Stimulated activated CD8-positive, alpha-beta memory T cell treated with anti-CD3 and anti-CD28 coated beads, Interleukin-4, amount 100 ng/mL, for 4 hours (primary cell): ENCODE measurements at places on chromosomes 7 and 10.

DNA sequence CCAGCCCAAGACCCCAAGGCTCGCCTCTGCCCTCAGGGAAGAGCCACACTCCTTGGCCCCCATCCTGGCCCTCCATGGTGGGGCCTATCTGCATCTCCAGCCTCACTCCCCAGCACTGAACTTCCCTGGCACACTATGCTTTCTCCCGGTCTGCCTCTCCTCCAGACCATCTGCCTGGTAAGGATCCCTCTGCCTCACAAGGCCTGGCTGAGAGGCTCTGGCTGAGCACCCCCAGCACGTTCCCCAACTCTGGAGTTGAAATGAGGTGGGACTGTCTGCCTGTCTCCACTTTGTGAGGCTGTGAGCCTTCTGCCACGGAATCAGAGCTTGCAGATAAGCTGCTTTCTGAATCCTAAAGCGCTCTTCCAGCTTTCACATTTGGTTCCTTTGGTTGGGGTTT, 220.7 kb downstream of the TNS3 start:
- no peak for DNase-seq

- no peak for DNase-seq
Observed at GRCh38 chr7:87565877-87566276, 34.8 kb downstream of the ABCB1 start.

DNA sequence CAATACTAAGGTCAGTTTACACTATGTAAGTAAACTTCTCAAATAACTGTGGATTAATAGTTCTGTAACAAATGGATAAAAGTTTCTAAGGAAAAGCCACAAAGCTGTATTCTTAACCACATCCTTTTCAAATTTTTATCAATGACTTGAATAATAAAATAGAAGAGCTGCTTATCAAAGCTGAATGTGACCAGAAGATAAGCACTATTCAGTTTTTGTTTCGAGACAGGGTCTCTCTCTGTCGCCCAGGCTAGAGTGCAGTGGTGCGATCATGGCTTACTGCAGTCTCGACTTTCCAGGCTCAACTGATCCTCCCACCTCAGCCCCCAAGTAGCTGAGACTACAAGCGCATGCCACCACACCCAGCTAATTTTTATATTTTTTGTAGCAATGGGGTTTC, 17.0 kb downstream of the UPF2 start:
- no peak for DNase-seq

DNA sequence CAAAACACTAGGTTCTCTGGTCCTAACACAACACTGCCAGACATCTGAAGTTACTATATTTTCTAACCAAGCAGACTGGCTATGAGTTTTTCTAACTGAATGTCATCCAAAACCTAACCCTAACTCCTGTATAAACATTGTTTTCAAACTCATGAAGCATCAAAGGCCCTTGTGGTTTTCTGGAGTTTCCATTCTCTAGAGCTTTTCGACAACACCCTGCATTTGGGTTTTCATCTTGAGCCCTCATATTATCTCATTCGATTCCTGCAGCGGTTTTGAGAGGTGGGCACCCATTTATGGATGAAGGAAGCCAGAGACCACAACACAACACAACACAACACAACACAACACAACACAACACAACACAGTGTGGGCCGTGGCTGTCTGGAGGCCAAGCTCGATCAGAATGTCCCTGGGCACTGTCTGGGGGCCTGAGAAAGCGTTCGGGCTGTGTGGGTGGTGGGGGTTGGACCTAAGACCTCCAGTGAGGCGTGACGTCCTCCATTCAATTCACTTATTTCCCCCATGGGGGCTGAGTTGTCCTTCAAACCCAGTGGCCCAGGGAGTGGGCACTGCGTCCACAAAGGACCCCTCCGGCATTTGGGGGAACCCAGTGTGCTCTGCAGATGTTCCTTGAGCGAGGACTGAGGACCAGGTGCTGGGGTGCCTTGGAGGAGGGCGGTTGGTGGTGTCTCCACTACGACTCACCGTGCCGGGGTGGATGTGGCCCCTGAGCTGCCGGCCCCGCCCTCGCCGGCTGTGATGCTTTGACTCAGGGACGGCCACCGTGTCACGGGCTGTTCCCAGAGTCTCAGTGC, 490.4 kb downstream of the DNAJB6 start:
- no peak for DNase-seq

- DNase-seq: no peak
Observed at GRCh38 chr7:6218329-6218728, 54.1 kb downstream of the CYTH3 start.

- no peak for DNase-seq
Observed at GRCh38 chr7:69577221-69577620, 21.1 kb upstream of the AUTS2 start.

- DNase-seq: peak; percentile 60
Observed at GRCh38 chr10:27252267-27253000, 11.8 kb upstream of the ACBD5 start.

- no peak for DNase-seq
Observed at GRCh38 chr7:149214020-149214720, 18.8 kb downstream of the ZNF282 start.

- DNase-seq: no peak
Observed at GRCh38 chr10:3797750-3798149, 12.7 kb upstream of the KLF6 start.

DNA sequence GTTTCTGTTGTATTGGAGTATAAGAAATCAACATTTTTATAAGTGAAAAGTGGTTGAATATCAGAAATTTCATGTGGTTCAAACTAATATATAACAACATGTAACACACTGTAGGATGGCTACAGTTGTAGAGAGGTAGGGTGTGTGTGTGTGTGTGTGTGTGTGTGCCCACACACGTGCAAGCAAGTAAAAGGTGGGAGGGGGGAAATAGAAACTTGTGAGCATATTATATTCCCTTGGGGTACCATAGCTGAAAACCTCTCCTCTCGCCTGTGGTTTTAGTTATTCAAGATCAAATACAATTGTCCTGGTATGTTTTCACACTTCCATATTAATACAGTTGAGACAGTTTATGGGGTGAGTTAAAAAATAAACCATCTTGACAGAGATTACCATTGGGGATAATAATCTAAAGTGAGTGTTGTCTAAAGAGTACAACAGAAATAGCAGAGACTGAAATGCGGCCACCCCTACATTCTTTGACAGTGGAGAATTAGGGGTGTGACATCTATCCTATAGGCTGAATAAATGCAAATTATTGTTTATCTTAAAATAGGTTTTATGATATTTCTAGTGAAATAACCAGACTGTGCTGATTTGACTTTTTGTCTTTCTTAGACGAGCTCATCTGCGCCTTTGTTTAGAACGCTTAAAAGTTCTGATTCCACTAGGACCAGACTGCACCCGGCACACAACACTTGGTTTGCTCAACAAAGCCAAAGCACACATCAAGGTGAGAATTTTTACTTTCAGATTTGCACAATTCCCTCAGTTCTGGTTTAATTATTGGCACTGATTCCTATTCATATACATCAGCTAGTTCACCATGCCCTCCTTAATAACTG, 25.9 kb downstream of the SMNDC1 start:
- DNase-seq: no peak

DNA sequence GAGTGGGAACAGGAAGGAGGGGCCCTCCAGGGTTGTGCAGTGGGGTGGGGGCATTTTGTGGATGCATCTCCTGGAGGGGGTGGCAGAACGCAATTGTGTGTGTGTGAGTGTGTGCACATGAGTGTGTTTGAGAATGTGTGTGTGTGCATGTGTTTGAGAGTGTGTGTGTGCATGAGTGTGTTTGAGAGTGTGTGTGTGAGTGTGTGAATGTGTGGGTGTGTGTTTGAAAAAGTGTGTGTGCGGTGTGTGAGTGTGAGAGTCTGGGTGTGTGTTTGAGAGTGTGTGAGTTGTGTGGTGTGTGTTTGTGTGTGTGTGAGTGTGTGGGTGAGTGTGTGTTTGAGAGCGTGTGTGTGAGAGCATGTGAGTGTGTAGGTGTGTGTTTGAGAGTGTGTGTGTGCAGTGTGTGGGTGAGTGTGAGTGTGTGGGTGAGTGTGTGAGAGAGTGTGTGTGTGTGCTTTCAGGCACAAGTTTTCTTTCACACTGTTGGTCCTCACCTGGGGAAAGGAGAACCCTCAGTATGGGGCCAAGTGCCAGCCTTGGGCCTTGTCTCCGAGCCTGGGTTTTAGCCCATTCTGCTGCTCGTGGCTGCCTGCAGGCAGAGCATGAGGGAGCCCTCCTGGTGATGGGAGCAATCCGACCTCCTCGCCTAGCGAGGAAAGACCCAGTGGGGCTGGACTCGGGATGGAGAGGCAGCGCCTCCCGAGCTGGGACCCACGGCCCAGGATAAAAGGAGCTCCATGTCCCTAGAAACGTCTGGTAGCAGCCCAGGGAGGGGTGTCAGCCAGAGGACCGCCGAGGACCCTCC, 35.6 kb downstream of the CDH23 start:
- no peak for DNase-seq

DNA sequence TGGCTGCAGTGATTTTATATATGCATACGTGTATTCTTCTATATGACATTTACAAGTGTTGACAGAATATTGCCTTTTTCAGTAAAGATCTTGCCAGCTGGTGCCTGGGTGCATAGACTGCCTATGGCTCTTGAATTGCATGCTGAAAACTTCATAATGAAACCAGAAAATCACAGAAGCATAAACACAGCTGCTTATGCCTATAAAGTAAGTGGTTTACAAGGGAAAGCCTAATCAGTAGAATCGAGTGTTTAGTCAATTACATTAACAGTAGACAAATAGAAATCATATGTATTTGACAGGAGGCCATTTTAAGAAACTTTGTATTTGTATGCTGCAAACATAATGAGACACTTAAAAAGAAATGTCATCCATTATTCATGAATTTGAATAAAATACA, 82.5 kb downstream of the TMEM168 start:
- no peak for DNase-seq

GRCh38 chr7:106812027-106812643, 52.9 kb upstream of the PIK3CG start:
- DNase-seq: no peak

DNA sequence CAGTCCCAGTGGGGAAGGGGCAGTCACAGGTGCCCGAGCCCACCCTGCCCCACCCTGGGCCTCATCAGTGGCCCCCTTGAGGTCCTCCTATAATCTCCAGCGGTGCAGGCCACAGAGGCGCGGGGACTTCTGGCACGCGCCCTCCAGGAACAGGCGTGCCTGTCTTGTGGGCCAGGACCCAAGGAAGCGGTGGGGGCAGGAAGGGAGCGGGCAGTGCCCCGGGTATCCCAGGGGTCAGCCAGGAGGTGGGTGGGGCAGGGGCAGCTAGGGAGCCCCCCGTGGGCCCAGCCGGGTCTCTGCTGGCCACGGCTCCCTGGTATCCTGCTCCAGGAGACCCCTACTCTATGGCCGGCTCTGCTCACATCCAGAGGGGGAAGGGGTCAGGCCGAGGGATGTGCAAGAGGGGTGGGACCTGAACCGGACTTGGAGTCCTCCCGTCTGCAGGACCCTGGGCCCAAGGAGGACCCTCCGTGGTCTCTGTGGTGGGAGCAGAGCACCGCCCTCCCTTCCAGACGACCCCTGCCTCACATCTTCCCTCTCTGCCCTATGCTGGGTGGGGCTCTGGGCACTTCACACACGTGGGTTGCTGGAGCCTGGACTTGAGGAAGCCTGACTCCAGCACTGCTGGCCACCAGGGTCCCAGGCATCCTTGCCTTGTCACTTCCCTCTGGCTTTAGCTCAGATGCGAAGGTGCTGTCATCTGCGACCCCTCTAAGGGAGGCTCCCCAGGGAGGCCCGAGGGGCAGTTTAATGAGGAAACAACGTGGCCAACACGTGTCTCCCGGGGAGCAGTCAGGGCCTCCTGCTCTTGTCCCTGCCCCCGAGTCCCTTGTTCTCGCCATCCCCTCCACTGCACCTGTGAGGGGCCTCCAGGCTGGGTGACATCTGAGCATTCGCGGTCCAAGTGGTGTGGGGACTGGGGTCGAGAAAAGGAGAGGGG, 18.3 kb upstream of the GRIFIN start:
- no peak for DNase-seq

DNA sequence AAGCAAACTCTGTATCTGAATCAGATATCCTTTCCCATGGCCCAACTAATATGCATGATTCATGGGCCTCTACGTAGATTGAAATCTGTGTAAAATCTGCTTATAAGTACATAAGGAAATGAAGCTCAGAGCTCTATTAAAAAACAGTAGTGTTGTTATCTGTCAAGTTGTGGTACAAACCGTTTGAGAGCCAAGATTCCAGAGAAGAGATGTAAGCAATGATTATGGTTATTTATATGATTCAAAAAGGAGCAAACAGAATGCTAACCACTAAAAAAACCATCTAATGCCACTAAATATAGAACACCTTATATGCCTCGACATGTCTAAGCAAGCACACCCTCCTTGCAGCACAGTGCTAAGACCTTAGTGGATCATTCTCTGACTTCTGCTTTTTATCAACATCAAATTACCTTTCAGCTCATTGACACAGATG, 26.6 kb downstream of the RPP38 start:
- DNase-seq: no peak

DNA sequence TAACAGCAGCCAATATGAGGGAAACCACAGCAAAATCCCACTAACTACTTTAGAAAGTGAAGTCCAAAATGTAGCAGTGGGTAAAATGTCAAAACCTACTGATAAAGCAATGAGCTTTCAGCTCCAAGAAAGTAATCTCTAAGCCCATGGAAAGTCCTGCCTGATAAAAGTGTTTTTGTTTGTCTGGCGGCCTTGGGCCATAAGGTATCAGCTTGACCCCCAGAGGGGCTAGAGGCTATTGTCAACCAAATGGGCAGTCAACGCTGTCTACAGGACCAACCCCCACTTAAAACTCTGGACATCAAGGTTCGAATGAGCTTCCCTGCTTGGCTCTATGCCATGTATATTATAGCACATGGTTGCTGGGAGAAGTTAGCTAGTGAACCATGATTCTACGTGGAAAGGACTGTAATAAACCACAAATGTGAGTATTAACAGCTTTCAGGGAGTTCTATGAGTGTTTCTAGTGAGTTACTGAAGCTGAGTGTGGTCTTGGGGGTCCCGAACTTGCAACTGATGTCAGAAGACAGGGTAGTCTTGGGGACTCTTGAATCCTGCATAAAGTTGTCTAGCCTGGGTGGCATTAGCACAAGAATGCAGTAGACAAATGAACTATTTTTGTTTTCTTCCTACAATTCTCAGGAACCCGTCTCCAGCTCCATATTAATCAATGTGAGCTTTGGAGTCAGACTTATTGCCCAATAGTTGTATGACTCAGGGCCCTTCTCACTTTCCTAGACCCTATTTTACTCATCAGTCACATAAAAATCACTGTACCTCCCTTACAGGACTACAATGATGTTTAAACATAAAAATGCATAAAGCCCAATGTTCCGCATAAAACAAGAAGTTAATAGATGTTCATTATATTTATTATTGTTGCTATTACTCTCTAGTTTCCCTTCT, 164.9 kb downstream of the DGKI start:
- no peak for DNase-seq

- no peak for DNase-seq
Observed at GRCh38 chr10:24462889-24463552, 254.1 kb downstream of the KIAA1217 start.
